ENCODE measurements at places on chromosomes 6 and 20.

GRCh38 chr6:144536079-144536478, 250.9 kb downstream of the UTRN start:
- no peak for DNase-seq

- no peak for DNase-seq
These were observed 73.1 kb upstream of the RIPOR2 start for GRCh38 chr6:25008707-25009392.

GRCh38 chr6:2147766-2148448, 97.5 kb downstream of the GMDS start:
- no peak for DNase-seq

GRCh38 chr6:77456531-77457248, 6.6 kb downstream of the HTR1B start:
- DNase-seq = peak; percentile 52

GRCh38 chr6:82616386-82617028, 252.9 kb downstream of the TPBG start:
- DNase-seq = no peak

GRCh38 chr20:42611889-42612837, 577.5 kb downstream of the PTPRT start:
- no peak for DNase-seq

- no peak for DNase-seq
These were observed 81.8 kb upstream of the GPR6 start for GRCh38 chr6:109896341-109896740.

DNA sequence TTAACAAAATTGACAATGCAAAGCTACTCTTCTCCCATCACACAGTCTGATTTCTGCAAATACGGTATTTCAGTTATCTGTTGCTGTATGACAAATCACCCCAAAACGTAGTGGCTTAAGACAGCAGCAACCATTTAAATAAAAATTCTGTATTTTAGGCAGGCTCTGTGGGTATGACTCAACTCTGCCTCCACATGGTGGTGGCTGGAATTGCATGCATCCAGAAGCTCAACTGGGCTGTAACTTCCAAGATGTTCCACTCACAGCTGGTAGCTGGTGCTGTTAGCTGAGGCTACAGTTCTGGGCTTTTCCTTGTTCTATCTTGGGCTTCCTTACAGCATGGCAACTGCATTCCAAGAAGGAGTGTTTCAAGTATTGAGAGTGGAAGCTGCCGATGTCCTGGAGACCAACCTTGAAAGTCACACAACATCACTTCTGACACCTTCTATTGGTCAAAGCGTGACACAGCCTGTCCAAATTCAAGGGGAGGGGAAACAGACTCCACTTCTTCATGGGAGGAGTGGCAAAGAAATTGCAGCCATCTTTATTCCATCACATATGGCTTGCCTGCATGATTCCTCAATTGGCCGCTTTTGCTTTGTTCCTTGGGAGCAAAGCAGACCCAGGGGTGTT, 39.7 kb upstream of the TULP1 start:
- peak; percentile 30 for DNase-seq

GRCh38 chr6:98627129-98627775, 207.1 kb upstream of the POU3F2 start:
- DNase-seq = no peak

DNA sequence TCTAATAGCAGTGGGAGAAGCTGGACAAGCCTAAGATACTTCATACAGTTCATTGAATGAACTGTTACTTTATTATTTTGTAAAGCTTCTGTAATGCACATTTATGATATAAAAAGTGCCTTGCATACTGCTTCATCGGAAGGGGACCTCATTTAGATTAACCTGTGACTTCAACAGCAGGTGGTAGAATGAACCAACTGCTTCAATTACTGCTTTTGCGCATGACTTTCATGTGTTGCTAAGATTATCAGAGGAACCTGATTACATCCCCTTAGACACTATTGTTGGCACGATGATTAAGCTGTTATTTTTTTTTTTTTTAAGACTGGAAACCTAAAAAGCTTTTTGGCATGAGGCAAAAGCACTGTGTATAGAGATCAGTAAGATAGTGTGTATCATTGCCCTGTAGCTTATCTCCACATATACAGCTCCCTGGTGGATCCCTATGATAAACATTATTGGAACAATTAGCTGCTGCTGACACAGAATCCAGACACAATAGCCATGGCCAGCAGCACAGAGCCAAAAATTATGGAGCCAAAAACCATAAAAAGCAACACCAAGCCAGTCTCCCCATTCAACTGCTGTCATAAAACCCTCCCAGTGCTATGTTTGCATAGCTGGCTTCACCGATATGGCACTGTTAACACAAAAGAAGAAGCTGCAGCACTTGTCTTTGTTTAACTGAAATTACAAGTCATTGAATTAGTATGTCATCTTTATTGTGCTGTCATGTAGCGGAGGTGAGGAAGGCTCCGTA, 731.6 kb upstream of the MMS22L start:
- DNase-seq = no peak

DNA sequence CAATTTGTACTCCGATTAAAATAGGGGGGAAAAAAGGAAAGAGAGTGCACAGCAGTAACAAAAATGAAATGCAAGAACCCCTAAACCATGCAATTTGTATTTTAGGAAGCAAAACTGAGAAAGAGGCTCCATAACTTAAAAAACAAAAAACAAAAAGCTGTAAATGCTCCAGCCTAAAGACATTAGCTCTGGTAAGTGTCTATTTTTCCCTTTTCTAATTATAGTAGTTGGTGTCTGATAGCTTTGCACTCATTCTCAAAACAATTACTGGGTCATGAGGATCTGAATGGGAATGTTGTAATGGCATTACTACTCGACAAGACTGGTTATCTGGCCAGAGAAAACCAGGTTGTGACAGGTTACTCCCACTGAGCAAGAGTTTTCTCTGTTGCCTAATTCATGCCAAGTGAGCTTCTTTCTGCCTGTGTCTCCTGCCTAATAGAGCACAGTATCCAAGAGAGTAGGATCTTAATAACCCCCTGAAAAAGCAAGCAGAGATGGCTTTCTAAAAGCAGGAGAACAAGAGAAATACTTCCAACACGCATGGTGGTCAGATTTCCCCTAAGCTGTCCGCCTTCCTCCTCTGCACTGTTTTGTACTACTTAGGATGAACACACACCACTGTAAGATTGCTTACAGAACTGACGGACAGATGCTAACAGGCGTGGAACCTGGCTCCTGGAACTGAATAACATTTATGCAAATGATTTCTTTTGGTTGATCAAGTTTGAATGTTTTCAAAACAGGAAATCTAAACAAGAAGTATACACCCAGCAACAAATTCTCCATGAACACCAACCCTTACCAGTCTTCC, 86.4 kb downstream of the FKBP5 start:
- DNase-seq = no peak

DNA sequence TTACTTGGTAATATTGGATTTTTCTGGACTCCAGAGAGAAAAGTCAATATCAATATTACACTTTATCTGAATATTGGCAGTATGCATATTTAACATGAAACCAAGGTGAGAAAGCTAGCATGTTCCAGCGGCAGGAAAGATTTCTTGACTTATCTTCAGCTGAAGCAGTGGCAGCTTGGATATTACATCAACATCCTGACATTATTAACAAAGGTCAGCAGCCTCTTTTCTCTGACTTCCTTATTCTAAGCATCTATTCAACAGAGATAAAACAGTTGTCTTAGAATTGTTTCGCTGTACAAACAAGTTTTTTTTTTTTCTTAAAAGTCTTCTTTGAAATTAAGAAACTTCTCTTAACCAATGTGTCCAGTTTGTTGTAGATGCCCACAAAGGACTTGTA, 11.8 kb downstream of the DCBLD1 start:
- no peak for DNase-seq
